ENCODE measurements at places on chromosomes 3 and 15. TPM values are rescaled to one million over a fixed set of nuclear protein-coding genes. Genes with fewer than 3 reads are reported as not detected.

GRCh38 chr3:56754741-56755417, 46.9 kb downstream of the ARHGEF3 start:
- no peak for DNase-seq

DNA sequence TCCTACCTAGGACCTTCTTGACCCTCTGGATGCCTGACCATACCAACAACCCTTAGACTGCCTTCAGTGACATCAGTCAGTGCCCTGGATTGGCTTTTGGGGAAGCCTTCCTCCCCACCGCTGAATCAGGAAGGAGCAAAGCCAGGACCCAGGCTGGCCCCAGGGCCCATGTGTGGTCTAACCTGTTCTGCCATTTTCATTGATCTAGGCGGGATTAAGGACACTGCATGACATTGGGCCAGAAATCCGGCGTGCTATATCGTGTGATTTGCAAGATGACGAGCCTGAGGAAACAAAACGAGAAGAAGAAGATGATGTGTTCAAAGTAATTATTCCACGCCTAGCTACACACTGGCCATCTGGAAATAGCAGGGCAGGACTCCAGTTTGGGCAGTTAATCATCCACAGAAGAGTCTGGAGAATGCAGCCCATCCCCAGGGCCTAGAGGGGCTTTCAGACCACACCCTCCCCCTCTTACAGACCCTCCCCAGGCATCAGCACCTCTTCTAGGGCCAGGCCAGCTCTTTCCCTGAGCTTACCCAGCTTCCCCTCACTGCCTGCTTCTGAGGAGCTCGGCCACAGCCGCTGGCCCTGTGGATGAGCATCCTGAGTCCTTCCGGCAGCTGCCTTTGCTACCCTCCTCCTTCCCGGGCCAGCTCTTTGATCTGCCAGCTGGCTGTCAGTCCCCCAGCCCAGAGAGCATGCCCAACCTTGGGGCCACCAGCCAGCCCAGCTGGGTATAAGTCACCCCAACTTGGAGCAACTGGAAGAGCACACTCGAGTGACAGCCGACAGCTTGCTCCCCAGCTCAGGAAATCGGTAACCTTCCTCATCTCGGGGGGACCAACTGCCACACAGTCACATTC, 45.9 kb downstream of the CHDH start:
- no peak for DNase-seq

- DNase-seq = peak; percentile 89
Measured at GRCh38 chr3:31377045-31377642, 155.6 kb upstream of the STT3B start.

DNA sequence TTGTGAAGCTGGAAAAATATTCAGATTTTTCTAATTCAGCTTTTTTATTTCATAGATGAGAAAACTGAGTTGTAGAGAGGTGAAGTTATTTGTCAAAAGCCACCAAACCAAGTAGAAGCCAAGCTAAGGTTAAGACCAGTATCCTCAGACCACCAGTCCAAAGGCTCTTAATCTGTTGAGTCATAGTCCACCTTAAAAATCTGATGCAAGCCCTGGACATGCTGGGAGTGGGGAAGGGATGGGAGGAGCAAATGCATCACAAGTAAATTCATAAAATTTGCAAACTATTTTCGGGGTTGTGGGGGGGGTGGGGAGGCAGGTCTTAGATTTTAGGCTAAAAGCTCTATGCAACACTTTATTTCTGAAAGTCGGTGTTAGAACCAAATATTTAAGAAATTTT, 307.7 kb upstream of the SEMA6D start:
- DNase-seq = no peak

GRCh38 chr3:168722091-168722490, 626.4 kb upstream of the GOLIM4 start:
- no peak for DNase-seq

DNA sequence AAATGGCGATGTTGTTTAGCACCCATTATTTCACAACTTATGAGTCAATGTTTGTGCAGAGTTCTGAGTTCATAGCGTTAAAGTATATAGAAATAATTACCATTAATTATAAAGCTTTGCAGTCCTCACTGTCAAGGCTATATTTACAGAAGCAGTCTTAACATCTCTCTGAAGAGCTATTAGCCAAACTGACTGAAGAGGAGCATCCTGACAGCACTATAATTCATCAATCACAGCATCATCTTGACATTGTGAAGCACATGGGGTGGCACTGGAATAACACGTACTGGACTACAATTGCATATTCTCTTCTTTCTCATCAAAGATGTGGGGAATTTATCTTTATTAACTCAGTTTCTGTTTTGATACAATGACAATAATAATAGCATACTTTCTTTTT, 260.6 kb upstream of the MME start:
- DNase-seq = no peak

- DNase-seq = no peak
Measured at GRCh38 chr3:100662113-100662823, 47.0 kb upstream of the TFG start.

- DNase-seq = no peak
Measured at GRCh38 chr3:15324379-15324808, 8.0 kb downstream of the SH3BP5 start.

KCTD6 gene
- total RNA-seq = 6.4 TPM

ARPIN gene
- 8.9 TPM for total RNA-seq

TM6SF1 gene
- total RNA-seq = 0.14 TPM
